ENCODE measurements at places on chromosomes 4 and X. TPM values are rescaled to one million over a fixed set of nuclear protein-coding genes. Genes with fewer than 3 reads are reported as not detected.
A peak's percentile ranks its signal among the peaks of the same experiment; 100 is the strongest.

DNA sequence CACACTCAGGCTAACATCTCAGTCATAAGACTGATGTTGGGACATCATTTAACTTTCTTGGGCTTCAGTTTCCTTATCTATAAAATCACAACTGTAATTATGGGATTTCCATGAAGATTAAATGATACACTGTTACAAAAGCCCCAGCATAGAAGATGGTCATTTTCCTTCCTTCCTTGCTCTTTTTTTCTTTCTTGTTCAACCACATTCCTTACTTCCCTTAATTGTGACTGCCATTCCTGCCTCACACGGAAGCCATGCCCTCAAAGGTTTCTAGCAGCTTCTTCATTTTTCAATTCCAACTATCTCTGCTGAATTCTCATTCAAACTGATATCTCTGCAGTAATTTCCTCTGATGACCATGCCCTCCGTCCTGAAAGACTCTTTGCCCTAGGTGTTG lies 311.8 kb downstream of the PPP3CA start:
- H3K27me3 ChIP-seq, result no peaks in the 10 kb centered on the region
- peaks cover 20% of the 10 kb centered on the region for H3K36me3 ChIP-seq
- DNase-seq, result no peak
- H3K27ac ChIP-seq, result no peak overlapping the region

GRCh38 chrX:17836830-17837229 lies 24.3 kb downstream of the RAI2 start:
- no peaks in the 10 kb centered on the region for H3K27me3 ChIP-seq
- H3K4me3 ChIP-seq, result no peak overlapping the region
- H3K36me3 ChIP-seq, result no peaks in the 10 kb centered on the region
- H3K4me1 ChIP-seq, result no peaks in the 10 kb centered on the region

The USO1 gene
- 75.2 TPM for total RNA-seq

The PSAPL1 gene
- not detected for total RNA-seq

DNA sequence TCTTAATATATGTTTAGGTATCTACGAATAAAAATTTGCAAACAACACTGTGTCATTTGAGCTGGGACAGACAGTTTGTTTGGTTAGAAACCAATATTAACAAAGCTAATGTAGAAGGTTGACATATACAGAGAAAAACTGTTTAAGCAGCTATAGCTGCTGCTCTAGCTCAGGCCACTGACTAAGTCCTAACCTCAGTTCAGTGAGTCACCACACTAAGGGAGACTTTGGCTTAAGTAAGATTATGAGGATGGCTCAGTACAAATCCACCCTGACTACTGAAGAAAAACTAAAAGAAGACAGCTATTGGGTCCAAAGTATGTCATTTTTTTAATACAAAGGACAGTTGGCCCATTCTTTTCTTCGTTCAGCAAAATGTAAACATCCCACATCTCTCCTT lies 717.3 kb upstream of the ACTRT1 start:
- DNase-seq, result no peak
- H3K27ac ChIP-seq, result no peak overlapping the region
- no peaks in the 10 kb centered on the region for H3K4me1 ChIP-seq
- no peak overlapping the region for H3K4me3 ChIP-seq
- H3K27me3 ChIP-seq, result no peaks in the 10 kb centered on the region

The GYG2 gene
- 4.6 TPM for total RNA-seq

- H3K27me3 ChIP-seq, result no peaks in the 10 kb centered on the region
- no peak overlapping the region for H3K4me3 ChIP-seq
- H3K4me1 ChIP-seq, result no peaks in the 10 kb centered on the region
- no peak overlapping the region for H3K27ac ChIP-seq
These were observed 336.7 kb upstream of the ADGRL3 start for GRCh38 chr4:60863442-60863841.

GRCh38 chr4:7845493-7846128 lies 94.0 kb downstream of the AFAP1 start:
- DNase-seq, result no peak
- H3K4me3 ChIP-seq, result no peak overlapping the region
- H3K27ac ChIP-seq, result peak overlapping the region; percentile 7

The MFSD8 gene
- total RNA-seq, result 15.9 TPM

The GPRASP3 gene
- total RNA-seq, result 5.0 TPM

DNA sequence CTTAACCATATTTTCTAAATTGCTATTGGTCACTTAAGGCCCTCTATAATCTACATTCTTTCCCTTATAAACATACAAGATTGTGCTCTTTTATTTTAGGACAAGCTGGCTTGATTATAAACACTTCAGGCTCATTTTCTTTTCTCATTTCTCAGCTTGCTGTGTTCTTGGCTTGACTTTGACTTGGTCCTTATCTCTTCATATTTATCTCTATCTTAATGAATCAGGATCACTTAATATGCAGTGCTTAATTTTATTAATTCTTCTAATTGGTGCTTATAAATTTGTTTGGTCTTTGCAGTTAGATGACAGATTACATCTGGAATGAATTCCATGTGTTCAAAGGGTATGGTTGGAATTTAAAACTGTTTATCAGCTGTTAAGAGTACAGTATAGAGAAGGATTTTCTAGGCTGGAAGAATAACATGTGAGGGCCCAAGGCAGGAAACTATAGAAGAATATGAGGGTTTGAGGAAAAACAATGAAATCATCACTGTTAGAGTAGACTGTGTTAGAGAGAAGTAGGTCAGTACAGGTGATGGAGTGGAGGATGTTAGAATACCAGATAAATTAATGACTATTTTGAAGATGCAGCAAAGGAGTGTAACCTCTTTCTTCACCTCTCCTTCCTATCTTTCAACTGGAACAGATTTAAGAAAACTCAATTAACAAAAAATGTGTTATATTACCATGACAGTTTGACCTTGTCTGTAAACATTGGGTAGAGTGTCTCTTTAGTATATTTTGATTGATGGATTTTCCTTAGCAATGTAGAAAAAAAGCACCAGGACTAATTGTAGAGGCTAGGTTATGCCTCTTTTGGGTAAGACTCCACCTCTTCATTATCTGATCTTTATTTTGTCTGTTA lies 169.6 kb downstream of the RAPGEF2 start:
- no peak overlapping the region for H3K27ac ChIP-seq
- H3K27me3 ChIP-seq, result no peaks in the 10 kb centered on the region
- no peak overlapping the region for H3K4me3 ChIP-seq

Data from esophagus muscularis mucosa (tissue), 4 donors.